ENCODE measurements at places on chromosomes 11 and 22.

DNA sequence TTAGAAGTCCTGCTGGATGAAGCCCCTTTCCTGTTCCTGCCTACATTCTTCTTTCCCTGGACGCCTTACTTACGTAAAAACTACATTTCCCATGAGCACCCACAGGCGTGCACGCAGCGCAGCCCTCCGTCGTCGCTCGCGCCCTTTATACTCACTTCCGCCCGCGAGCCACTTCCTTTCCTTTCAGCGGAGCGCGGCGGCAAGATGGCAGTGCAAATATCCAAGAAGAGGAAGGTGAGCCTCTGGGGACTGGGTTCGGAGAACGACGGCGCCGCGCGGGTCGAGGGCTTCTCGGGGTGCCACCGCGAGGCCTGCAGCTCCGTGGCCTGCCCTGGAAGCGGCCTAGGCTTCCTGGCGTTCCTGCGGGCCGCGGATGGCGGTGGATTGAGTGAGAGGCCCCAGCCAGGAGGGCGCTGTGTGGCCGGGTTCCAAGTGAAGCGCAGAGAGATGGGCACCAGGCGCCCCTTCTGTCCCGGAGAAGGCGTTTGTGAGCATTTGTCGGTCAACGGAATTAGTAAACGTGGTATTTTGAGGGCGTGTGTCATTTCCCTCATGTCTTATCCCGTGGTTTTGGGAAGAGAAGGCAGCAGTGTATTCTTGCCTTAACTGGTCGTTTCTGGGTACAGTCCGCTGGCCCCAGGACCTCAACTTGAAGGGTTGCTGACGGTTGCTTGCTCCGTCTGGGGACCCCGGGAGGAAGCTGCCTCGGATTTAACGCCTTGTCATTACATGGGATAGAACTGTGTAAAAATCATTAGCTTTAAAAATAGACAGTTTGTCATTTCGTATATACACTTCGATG, at the start of gene RPS3:
RPS3 (plus strand) TSS at position 175 of the 802 bp plus-strand sequence; CDS start at position 205, 30 bp downstream.
- peak; percentile 95 for DNase-seq

- no peak for DNase-seq
Measured at GRCh38 chr11:61120099-61120705, 17.9 kb downstream of the CD5 start.

GRCh38 chr11:6637871-6638270, 17.7 kb downstream of the DCHS1 start:
- no peak for DNase-seq

GRCh38 chr22:45291931-45292290, 7.2 kb downstream of the UPK3A start:
- no peak for DNase-seq

- DNase-seq, result peak; percentile 10
Measured at GRCh38 chr11:114295676-114296604, at the start of gene NNMT. Gene NNMT (plus strand): TSS chr11:114296399. CDS start chr11:114296557, 158 bp downstream.

DNA sequence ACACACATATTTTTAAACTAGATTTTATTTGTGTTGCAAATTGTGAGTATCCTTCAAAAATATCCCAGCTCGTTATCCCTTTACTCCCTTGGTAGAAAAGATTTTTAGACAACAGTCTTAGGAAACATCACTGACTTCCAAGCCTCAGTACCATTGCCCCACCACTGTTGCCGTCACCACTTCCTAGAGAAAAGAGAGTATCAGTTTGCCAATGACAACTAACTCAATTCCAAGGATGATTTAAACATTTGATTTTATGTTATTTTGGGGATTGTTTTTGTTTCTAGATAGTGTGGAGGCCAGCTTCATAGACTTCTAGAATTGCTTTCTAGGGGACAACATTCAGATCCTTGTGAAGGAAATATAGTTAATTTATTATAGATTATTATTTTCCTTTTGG, 274.0 kb upstream of the MPPED2 start:
- no peak for DNase-seq

DNA sequence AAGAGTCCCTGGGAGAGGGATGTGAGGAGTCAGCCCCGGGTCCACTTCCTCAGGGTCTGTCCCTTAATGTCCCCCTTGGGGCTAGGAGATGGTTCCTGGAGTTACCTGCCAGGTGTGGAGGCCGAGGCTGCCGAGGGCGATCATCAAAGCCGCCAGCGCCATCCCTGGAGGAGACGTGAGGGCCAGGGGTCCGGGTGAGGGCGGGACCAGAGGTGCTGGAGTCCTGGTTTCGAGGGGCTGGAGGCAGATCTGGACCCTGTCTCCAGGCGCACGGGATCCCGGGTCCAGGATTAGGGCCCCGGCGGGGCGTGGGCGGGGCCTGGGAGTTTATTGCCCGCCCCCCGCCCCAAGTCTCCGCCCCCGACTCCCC, at the start of gene ART5:
ART5 (minus strand) TSS at position 292 of the 370 bp plus-strand sequence; CDS start at position 162, 130 bp downstream.
- no peak for DNase-seq

GRCh38 chr22:42473484-42474193, 41.4 kb upstream of the NFAM1 start:
- peak; percentile 40 for DNase-seq

- no peak for DNase-seq
Measured at GRCh38 chr11:111367411-111368284, 11.4 kb downstream of the POU2AF1 start.

- no peak for DNase-seq
Measured at GRCh38 chr11:113110046-113110445, 148.8 kb downstream of the NCAM1 start.

- no peak for DNase-seq
Measured at GRCh38 chr11:297051-297585, 2.2 kb downstream of the IFITM5 start.

- no peak for DNase-seq
Measured at GRCh38 chr11:57490456-57491248, 24.9 kb downstream of the SLC43A1 start.

DNA sequence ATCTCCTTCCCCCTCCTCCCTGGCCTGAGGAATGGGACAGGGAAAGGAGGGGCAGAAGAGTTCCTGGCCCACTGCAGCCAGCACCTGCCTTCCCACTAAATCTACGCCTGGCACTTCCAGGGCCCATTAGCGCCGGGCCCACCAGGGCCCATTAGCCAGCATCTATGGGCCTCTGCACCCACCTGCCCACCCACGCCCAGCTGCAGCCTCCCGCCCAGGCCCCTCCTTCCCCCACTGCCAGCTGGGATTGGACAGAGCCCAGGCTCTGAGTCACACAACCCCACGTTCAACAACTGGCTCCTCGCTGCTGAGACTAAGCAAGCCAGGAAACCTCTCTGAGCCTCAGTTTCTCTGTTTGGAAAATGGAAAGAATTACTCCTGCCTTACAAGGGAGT, 48.7 kb downstream of the CYTH4 start:
- no peak for DNase-seq

DNA sequence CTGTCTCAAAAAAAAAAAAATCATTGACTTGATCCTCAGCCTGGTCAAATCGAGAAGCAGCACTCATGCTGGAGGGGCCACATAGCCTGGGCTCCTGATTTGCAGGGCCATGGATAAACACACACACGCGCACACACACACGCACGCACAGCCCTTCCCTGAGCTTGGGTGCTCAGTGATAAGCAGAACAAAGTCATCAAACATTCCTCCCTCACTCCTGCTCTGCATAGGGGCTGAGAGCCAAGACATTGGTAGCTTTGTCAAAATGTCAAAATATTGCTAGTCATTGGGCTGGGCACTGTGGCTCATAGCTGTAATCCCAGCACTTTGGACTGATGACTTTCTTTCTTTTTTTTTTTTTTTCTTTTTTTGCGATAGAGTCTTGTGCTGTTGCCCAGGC, 34.0 kb upstream of the A4GALT start:
- peak; percentile 49 for DNase-seq

GRCh38 chr11:3050386-3051195, 6.6 kb downstream of the CARS1 start:
- peak; percentile 91 for DNase-seq

- no peak for DNase-seq
Measured at GRCh38 chr11:26995701-26996460, 2.0 kb downstream of the FIBIN start.

GRCh38 chr11:70552167-70553150, 154.1 kb downstream of the CTTN start:
- DNase-seq, result no peak

- DNase-seq, result no peak
Measured at GRCh38 chr11:113341388-113342165, 27.2 kb downstream of the TTC12 start.

- no peak for DNase-seq
Measured at GRCh38 chr11:110435780-110436717, 6.3 kb downstream of the FDX1 start.

DNA sequence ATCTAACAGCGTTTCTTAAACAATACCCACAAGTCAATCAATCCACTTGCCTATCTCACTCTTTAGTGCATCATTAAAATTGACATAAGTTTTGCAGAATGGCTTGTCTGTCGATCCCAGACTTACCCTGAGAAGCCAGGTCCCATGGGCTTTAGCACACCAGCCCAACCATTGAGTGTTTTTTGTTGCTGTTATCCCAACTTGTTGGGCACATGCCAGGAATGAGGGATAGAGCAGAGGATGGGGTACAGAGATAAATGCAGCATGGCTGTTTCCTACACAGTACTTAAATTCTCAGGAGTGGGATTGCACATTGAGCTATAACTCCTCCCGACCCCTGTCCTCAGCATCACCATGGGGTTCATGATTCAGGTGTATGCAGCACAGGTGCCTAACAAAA, 64.2 kb upstream of the RASSF10 start:
- DNase-seq, result no peak

DNA sequence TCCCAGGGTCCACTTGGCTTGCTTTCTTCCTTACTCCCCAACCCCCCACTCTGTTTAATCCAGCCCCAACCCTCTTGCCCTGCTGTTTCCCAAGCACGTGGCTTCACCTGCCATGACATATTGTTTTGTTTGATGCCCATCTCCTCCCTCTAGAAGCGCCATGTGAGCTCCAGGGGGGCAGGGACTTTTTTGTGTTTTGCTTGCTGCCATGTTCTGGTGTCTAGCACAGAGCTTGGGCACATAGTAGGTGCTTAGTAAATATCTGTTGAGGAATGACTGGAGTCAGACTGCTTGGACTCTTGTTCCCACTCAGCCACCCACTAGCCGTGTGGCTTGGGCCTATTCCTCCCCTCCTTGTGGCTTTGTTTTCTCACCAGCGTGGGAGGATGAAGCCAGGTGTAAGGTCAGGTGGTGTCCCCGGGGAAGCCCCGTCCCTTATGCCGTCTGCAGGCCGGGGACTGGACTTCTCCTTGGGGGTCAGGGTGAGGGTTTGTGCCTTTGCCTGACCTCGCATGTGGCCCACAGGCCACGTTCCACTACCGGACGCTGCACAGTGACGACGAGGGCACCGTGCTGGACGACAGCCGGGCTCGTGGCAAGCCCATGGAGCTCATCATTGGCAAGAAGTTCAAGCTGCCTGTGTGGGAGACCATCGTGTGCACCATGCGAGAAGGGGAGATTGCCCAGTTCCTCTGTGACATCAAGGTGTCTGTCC, 3.8 kb downstream of the AIP start:
- no peak for DNase-seq

DNA sequence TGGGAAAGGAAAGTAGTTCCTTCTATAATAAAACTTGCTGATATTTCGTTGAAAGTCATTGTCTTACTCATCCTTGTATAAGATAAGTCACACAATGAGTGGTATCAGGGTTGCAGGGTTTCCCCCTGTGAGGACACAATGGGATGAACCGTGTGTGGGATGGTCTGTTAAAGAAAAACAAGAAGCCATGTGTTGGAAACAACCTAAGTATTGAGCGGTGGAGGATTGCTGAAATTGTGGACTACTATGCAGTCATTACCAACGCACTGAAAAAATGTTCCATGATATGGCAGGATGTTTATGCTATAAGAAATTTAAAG, 28.6 kb downstream of the PTPRJ start:
- DNase-seq, result peak; percentile 6

DNA sequence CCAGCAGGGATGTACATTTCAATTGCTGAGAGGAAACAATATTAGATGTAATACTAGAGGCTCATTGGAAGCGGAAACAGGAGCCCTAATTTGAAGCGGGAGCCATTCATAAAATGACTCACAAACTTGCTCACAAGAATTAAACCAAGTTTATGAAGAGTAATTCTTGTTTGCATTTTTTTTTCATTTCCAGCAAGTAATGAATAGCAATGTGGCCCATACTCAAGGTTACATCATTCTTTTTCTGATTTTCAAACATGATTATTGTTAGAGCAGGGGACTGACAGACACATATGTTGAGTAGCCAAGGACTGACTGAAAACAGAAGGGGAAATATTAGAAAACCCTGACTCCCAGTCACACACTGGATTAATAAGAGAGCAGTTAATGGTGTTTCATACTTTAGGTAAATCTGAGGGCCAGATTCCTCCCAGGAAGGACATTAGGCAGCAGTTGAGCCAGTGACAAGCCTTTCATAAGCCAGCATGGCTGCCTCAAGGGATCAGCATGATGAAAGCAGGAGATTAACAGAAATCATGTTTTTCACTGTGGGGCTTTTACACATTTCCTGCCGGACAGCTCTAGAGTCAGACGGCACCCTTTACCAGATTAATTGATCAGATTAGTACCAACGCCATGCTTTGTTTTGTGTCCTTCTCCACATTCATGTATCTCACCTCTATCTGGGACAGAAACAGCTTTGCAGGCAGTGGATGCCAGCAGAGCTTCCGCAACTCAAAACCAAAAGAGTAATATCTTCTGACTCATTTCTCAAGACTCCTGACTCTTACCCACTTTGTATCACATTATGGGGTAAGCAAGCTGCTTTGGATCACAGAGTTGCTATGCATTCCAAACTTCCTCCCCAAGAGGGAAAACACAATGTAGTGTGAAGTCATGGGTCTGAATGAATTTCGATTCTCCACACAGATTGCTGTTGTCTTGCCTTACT, 831.6 kb downstream of the KCNA4 start:
- no peak for DNase-seq

GRCh38 chr22:38843657-38844314, at the start of gene NPTXR:
Gene NPTXR (minus strand): TSS chr22:38844028.
- peak; percentile 67 for DNase-seq

DNA sequence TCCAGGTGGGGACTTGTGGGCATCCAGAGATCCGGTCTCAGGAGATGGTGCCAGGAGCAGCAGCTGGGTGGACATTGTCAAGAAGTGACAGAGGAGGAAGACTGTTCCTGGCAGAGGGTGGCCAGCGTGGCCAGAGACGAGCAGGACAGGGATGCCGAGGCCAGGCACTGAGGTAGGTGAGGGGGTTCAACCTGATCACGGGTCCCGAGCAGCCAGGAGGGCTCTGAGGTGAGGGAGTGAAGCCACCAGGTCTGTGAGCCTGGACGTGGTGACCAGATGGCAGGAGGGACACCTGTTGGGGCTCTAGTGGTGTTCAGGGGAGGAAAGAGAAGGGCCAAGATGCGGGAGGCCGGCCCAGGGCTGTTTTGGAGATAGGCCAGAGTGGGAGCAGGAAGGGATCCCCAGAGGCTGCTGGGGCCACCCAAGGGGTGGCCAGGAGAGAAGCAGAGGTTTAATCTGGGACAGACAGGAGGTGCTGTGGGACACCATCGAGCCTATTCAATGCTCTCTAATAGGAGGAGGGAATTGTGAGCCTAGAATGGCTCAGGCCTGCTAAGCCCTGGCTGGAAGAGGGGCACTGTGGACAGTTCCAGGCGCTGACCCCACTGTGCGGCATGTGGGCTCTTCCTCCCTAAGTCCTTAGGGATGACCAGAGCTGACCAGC, 6.3 kb downstream of the PPM1F start:
- no peak for DNase-seq

GRCh38 chr11:131998020-131998419, 627.6 kb downstream of the NTM start:
- DNase-seq, result no peak

- DNase-seq, result peak; percentile 33
Measured at GRCh38 chr11:22703040-22703439, 36.6 kb downstream of the GAS2 start.

- DNase-seq, result no peak
Measured at GRCh38 chr22:43508489-43508888, 96.7 kb downstream of the MPPED1 start.

- DNase-seq, result no peak
Measured at GRCh38 chr11:67251841-67252240, 14.4 kb upstream of the GRK2 start.

All from trophoblast cell (in vitro differentiated cells and primary cell).